B cell (primary cell): ENCODE measurements at places on chromosomes 4 and X. TPM values are rescaled to one million over a fixed set of nuclear protein-coding genes. Genes with fewer than 3 reads are reported as not detected.

- no peak for DNase-seq
Measured at GRCh38 chr4:76457885-76458284, 22.9 kb downstream of the SHROOM3 start.

DNA sequence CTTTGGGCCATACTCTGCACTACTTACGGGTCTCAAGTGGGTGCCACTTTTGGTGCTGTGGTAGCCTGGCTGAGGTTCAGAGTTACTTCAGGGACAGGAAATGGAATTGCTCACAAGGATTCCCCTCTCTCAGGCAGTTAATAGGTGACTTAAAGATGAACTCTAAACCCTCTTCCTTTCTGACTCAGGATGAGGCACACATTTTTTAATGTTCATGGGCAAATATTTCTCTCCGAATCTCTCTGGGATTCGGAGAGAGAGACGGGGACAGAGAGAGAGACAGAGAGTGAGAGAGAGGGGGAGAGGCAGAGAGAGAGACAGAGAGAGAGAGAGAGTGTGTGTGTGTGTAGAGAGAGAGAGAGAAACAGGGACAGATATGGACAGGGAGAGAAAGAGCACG lies 79.8 kb downstream of the NYX start:
- no peak for DNase-seq

DNA sequence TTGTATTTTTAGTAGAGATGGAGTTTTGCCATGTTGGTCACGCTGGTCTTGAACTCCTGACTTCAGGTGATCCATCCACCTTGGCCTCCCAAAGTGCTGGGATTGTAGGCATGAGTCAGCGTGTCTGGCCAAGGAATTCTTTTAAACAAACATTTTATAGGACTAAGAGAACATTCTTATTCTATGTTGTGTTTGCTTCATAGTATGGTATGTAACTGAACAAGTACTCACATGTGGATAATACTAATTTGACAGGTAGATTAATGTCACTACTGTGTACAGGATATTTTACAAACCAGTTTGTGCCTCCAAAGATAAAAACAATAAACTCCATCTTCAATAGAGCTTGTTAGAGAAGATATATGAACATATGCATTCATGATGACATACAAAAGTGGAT lies 1353.4 kb downstream of the PCDH7 start:
- DNase-seq: no peak

- no peak for DNase-seq
Measured at GRCh38 chr4:162938738-162939485, 227.8 kb downstream of the NAF1 start.

Gene STARD8
- 0.46 and 0.54 TPM in 2 replicates for total RNA-seq

Gene SCD5
- total RNA-seq: not detected in 2 replicates

Gene DGKK
- not detected in 2 replicates for total RNA-seq

Gene PPP1R2C
- not detected in 2 replicates for total RNA-seq

Gene PHEX
- total RNA-seq: 0.15 and 0.56 TPM in 2 replicates

Gene TMPRSS11A
- not detected in 2 replicates for total RNA-seq

Gene CXCR3
- 6.9 and 8.0 TPM in 2 replicates for total RNA-seq

Gene DAPP1
- 166 and 169 TPM in 2 replicates for total RNA-seq

Gene PNPLA4
- 4.4 TPM in 2 replicates for total RNA-seq
